ENCODE measurements at places on chromosomes 5 and 9. TPM values are rescaled to one million over a fixed set of nuclear protein-coding genes. Genes with fewer than 3 reads are reported as not detected.

- H3K4me3 ChIP-seq: no peak overlapping the region
- H3K27ac ChIP-seq: no peak overlapping the region
- H3K4me1 ChIP-seq: peaks cover 32% of the 10 kb centered on the region
- no peaks in the 10 kb centered on the region for H3K36me3 ChIP-seq
- DNase-seq: peak; percentile 21
Measured at GRCh38 chr9:136623842-136624183, 38.9 kb upstream of the EGFL7 start.

GRCh38 chr5:150179019-150179620 is 10.7 kb upstream of the SLC6A7 start:
- H3K36me3 ChIP-seq: no peaks in the 10 kb centered on the region
- H3K27ac ChIP-seq: peak overlapping the region; percentile 88
- no peaks in the 10 kb centered on the region for H3K27me3 ChIP-seq
- no peak for DNase-seq
- no peak overlapping the region for H3K4me3 ChIP-seq

The ROPN1L gene
- 0.31 TPM for total RNA-seq

The NEUROG1 gene
- total RNA-seq: not detected

GRCh38 chr9:104177003-104177611 is 83.0 kb downstream of the SMC2 start:
- H3K27me3 ChIP-seq: no peaks in the 10 kb centered on the region
- DNase-seq: no peak
- H3K4me1 ChIP-seq: no peaks in the 10 kb centered on the region
- no peak overlapping the region for H3K27ac ChIP-seq
- no peak overlapping the region for H3K4me3 ChIP-seq

GRCh38 chr9:96691326-96691725 is 36.2 kb upstream of the PRXL2C start:
- H3K27ac ChIP-seq: no peak overlapping the region
- H3K27me3 ChIP-seq: no peaks in the 10 kb centered on the region
- H3K4me3 ChIP-seq: no peak overlapping the region
- DNase-seq: no peak
- no peaks in the 10 kb centered on the region for H3K4me1 ChIP-seq
- H3K36me3 ChIP-seq: no peaks in the 10 kb centered on the region

GRCh38 chr5:167658889-167659288 is 632.6 kb upstream of the WWC1 start:
- no peaks in the 10 kb centered on the region for H3K4me1 ChIP-seq
- H3K27ac ChIP-seq: no peak overlapping the region
- no peaks in the 10 kb centered on the region for H3K27me3 ChIP-seq
- H3K36me3 ChIP-seq: no peaks in the 10 kb centered on the region
- DNase-seq: no peak

DNA sequence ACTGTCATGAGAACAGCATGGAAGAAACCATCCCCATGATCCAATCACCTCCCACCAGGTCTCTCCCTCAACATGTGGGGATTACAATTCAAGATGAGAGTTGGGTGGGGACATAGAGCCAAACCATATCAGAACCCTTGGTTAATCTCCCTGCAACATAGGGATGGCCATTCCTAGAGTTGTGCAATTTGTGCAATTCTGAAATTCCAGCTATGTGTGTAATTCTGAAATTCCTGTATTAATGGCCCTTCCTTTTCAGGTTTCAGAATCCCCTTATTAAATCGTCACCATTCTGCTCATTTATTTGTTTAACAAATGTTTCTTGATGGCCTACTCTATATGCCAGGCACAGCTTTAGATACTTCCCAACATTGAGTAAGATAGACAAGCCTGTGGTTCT is 282.6 kb downstream of the SMARCA2 start:
- H3K27ac ChIP-seq: no peak overlapping the region
- H3K4me1 ChIP-seq: no peaks in the 10 kb centered on the region
- no peak for DNase-seq
- no peaks in the 10 kb centered on the region for H3K36me3 ChIP-seq
- no peak overlapping the region for H3K4me3 ChIP-seq

DNA sequence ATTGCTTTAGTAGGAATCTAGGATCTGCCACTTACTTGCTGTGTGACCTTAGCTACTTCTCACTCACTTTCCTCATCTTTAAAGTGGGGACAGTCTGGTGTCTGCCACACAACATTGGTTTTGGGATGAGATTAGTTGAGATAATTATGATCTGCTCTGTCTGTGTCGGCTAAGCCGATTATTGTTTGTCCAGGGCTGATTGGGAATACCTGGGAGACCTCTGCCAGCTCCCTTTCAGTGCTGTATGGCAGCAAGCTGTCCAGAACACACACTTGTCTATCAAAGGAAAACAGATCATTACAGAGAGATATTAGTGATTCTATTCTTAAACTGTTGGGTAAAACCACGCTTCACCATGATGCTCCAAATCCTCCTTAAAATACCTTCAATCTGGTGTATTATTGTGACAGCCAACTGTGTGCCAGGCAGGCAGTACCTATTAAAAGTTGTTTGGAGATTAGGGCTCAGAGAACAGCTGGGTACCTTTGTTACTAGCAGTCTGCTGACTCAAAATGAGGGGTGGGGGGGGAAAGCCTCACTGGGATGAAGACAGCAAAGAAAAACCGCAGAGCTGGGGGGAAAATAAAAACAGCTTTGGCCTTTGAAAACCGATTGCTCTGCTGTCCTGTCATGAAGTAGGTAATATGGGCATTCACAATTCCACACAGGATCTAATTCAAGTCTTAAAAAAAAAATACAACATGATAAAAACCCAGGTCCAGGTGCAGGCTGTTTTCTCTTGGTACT is 458.4 kb upstream of the C9orf72 start:
- no peak for DNase-seq
- no peaks in the 10 kb centered on the region for H3K36me3 ChIP-seq
- H3K4me3 ChIP-seq: no peak overlapping the region
- no peaks in the 10 kb centered on the region for H3K4me1 ChIP-seq

- H3K27ac ChIP-seq: no peak overlapping the region
- DNase-seq: no peak
- no peaks in the 10 kb centered on the region for H3K36me3 ChIP-seq
- H3K4me1 ChIP-seq: no peaks in the 10 kb centered on the region
Measured at GRCh38 chr5:2191972-2192371, 309.2 kb upstream of the IRX4 start.

The TAF11L10 gene
- not detected for total RNA-seq
